ENCODE measurements at places on chromosomes 6 and 20.

GRCh38 chr20:47620808-47621805, 119.4 kb downstream of the NCOA3 start:
- no peak for DNase-seq

DNA sequence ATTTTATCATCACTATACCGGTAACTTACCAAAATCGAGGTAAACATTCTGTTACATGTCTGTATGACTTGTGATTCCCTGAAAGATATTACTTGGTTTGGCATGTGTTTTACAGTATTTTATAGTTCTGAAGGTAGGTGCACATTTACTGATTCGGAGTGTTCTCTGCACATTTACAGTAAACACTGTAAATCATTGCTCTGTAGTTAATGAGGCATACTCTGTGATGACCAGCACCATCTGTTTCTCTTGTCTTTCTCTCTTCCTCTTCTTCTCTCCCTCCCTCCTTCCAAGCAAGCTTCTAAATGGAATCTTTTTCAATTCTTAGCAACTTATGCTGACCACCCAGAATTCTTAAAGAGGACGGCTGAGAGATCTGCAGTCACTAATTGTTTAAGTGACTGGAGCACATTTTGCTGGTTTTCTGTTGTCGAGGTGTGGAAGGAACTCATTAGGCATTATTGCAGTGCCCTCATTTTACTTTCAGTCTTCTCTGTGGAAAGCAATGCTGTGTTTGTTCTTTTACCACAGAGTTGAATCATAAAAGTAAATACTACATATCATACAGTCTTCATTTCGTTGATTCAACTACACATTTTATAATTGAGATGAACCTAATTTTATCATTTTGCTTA, 126.5 kb downstream of the UTRN start:
- no peak for DNase-seq

DNA sequence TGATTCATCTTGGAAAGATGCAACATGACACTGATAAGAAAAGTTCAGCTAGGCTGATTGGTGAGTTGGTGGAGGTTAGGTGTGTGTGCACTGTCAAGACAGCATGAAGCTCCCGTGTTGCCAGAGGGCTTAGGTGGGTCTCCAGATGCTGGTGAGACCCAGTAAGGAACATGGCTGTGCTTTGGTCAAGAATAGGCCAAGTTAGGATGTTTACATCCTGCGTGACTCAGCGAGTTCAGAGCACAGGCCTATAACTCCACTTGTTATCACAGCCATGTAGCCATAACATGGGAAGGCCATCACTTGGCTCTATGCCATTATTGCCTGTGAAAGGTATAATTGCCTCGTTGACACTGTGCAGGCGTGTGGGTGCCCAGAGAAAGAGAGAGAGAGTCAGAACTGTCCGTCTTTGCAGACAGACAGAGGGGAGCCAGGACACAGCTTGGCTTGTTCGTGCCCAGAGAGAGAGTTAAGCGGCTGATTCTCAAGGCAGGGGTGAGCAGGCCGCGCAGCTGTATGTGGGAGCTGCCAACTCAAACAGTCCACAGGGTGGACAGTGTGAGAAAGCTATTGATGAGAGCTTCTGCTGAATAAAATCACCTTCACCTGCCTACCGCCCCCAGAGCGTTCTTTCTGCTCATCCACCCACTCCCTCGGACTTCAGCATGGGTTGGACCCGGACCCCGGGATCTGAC, 43.5 kb downstream of the OR2B6 start:
- DNase-seq, result no peak

GRCh38 chr20:40435146-40435895, 253.7 kb downstream of the MAFB start:
- DNase-seq, result no peak

DNA sequence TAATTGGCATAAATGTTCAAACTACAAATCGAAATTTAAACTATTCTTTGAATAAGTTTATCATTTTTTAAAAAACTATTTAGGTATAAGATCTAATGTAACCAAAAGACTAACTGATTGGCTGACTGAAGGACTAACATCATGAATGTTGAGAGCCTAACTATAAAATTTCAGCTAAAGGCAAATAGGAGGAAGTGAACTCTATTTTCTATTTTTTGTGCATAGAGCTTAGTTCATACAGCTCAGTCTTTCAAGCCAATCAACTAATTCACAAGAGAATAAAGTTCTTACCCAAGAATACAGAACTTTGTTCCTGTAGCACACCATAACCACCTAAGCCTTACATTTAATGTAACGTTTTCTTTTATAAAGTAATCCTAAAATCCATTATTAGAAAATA, 46.3 kb upstream of the STXBP5 start:
- DNase-seq, result no peak

DNA sequence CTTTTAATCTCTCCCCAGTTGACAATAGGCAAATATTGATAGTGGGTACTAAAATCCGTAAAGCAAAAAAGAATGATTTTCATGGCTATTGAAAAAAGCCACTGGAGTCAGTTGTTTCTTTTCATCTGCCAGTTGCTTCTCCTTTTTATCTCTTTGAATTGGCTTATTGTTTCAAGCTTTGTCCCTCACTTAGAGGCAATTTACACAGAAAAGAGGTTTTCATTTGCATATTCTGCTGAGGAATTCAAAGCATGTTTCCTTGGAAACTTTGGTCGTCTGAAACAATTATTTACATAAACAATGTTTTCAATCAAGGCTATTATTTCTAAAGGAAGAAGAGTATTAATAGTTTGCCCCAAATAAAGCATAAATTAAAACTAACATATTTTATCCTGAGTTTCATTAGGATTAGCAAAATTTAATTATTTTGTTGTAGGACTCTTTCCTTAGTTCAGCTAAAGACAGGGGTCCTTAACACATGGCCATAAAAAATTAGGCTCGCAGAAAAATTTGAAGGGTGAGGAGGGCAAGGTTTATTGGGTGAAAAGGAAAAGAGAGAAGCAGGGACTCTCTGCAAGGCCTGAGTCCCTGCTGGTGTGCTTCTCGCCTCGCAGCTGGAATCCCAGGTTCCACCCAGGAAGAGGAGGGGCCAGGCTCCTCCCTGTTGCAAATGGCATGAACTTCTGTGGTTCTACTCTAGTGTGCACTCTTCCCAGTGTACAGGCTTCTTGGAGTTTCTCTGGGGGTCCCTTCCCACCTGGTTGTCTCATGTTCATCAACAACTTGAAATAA, 138.8 kb upstream of the LAMA2 start:
- no peak for DNase-seq

- no peak for DNase-seq
Measured at GRCh38 chr20:59138114-59138748, 25.4 kb upstream of the ZNF831 start.

- DNase-seq, result no peak
Measured at GRCh38 chr20:18639501-18639979, 51.7 kb downstream of the DTD1 start.

- DNase-seq, result no peak
Measured at GRCh38 chr6:111283707-111284106, 196.4 kb downstream of the SLC16A10 start.

DNA sequence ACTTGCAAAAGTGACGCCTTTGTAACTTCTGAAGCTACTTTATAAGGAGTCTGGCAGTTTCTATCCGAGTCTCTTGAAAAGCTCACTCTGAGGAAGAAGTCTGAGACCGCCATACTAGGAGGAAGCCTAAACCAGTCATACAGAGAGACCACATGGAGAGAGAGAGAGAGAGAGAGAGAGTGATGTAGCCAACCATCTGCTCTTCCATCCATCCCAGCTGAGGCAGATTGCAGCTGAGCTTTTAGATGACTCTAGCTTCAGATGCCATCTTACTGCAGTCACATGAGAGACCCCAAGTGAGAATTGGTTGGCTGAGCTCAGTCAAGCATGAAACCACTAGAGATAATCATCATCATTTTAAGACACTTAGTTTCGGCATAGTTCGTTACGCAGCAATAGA, 15.0 kb upstream of the DTNBP1 start:
- DNase-seq, result no peak

DNA sequence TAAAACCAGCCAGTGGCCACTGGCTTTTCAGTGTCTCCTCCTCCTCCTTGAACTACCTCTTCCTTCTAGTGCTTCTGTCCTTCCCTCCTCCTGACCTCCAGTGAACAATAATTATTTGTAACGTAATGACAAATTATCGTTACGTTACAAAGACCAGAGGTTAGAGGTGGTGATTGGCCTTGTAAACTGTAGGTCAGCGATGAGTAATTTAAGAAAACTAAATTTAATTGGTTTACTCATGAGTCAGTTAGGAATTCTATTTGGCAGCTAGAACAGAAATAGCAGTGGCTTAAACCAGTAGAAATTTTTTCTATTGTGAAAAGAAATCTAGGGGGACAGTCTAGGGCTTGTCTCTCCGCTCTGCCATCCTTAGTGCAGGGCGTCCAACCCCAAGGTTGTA, 38.8 kb downstream of the PPARD start:
- DNase-seq, result no peak

GRCh38 chr6:150697515-150697914, 97.8 kb downstream of the PLEKHG1 start:
- DNase-seq, result no peak
